ENCODE measurements at places on chromosomes 5 and 9. TPM values are rescaled to one million over a fixed set of nuclear protein-coding genes. Genes with fewer than 3 reads are reported as not detected.

Gene INSL4
- not detected for total RNA-seq

Gene SLC34A1
- not detected for total RNA-seq

Gene ETF1
- 99.9 TPM for total RNA-seq

Gene TRIM7
- 42.1 TPM for total RNA-seq

DNA sequence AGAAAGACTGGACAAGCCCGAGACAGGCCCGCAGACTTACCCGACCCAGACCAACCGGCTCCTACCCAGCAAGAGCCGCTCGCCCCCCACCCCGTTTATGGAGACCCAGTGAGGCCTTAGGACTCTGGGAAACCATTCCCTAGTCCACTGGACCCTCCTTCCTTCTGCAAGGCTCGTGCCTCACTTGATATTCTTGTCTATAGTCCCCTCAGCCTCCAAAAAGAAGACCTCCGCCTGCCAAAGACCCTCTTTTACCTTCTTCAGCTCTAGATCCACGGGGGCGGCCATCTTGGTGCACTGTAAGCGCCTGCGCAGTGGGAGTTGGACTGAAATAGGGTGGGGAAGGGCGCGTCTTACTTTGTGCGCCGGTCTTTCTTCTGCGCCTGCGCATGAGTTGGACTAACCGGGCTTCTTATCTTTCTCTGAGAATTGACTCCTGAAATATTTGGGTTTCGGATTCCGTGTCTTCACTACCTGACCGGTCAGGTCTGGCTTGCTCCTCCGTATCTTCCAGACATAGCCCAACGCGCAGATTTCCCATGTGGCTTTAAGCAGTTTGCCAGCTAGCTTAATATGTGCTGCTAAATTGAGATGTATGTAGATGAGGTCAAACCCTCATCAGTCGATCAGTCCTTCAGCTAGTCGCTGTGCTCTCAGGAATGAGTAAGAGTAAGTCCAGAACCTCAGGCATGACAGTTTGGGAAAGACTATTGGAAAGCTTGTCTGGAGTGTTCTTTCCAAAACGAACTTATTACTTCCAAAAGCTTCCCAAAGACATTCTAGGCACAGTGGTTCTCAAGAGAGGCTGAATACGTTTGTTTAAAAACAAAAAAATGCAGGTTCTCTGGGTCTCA lies at the start of gene PFDN1:
Gene PFDN1, minus strand, starts transcription at position 316 of the 854 bp plus-strand sequence. Its CDS starts 28 bp downstream, at position 288.
- H3K27me3 ChIP-seq: no peaks in the 10 kb centered on the region
- H3K27ac ChIP-seq: peak within 1 kb of the TSS; percentile 90
- peaks cover 30% of the 10 kb centered on the region for H3K4me1 ChIP-seq
- peak within 1 kb of the TSS; percentile 93 for H3K4me3 ChIP-seq
- H3K36me3 ChIP-seq: no peaks in the 10 kb centered on the region

GRCh38 chr5:156456857-156457256 lies 129.9 kb downstream of the SGCD start:
- no peak for DNase-seq
- no peak overlapping the region for H3K4me3 ChIP-seq
- no peaks in the 10 kb centered on the region for H3K4me1 ChIP-seq
- no peak overlapping the region for H3K27ac ChIP-seq
- H3K36me3 ChIP-seq: no peaks in the 10 kb centered on the region

GRCh38 chr5:157259699-157260098 lies 6.2 kb upstream of the CYFIP2 start:
- no peaks in the 10 kb centered on the region for H3K27me3 ChIP-seq
- no peak overlapping the region for H3K4me3 ChIP-seq
- no peaks in the 10 kb centered on the region for H3K4me1 ChIP-seq
- H3K27ac ChIP-seq: no peak overlapping the region
- no peak for DNase-seq

DNA sequence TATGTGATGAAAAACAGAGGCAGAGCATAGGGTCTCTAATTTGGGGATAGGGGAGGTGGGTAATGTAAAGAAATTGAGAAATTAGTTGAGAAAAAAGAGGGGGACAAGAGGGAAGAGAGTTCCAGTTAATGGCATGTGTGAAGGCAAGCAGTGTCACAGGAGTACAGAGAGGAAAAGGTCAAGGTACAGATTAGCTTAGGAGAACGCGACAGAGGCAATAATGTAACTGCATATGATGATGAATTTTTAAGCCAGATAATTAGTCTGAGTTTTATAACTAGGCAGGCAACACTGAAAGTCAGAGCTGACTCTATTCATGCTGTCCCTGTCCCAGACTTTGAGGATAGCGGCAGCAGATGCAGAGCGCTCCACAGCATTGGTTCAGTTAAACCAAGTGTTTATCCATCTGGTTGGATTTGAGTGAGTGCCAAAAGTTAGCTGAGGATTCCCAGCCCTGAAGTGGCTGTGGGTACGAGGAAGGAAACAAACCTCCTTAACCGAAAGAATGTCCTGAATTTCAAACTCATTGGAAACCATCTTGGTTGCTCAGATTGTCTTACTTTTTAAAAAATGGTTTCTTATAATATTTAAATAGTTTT lies 315.2 kb downstream of the ARHGAP26 start:
- H3K36me3 ChIP-seq: no peaks in the 10 kb centered on the region
- H3K4me1 ChIP-seq: peaks cover 20% of the 10 kb centered on the region
- DNase-seq: no peak
- H3K27me3 ChIP-seq: no peaks in the 10 kb centered on the region

GRCh38 chr9:17138503-17138902 lies 3.7 kb downstream of the CNTLN start:
- no peak overlapping the region for H3K27ac ChIP-seq
- H3K4me3 ChIP-seq: no peak overlapping the region
- no peak for DNase-seq
- H3K36me3 ChIP-seq: no peaks in the 10 kb centered on the region
- no peaks in the 10 kb centered on the region for H3K27me3 ChIP-seq

DNA sequence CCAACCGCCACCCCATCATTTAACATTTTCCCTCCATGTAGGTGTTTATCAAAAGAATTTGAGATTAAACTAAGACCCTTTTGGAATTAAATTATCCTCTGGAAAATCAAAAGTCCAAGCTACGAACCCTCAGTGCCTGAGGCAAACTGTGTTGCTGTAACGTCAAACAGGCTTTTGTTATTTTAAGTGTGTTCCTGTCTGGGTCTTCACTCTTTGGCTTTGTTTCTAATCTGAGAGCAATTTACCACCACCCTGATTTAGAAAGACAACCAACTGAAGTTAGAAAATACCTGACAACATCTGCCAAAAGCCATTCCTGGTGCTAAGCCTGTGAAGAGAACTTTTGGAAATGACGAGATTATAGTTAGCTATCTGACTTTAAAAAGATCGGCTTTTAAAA lies 199.9 kb downstream of the DIRAS2 start:
- no peak for DNase-seq
- H3K27me3 ChIP-seq: no peaks in the 10 kb centered on the region
- no peaks in the 10 kb centered on the region for H3K36me3 ChIP-seq
- no peak overlapping the region for H3K27ac ChIP-seq

DNA sequence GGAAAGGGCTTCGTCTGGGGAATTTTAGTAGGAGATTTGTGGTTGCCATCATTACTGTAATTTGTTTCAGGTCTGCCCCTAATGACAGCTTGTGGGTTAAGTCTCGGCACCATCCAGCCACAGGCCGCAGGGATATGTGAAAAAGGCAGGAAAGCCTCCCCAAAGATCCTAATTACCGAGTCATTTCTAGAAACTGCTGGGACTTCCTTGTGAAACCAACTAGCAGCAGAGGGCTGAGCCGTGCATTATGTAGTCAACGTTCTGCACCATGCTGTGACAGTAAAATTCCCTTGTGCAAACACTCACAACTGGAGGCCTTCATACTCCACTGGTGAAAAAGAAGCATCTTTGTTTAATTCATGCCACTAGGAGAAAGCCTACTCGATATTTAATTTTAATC lies 230.3 kb downstream of the MPDZ start:
- no peak overlapping the region for H3K27ac ChIP-seq
- H3K36me3 ChIP-seq: no peaks in the 10 kb centered on the region
- no peaks in the 10 kb centered on the region for H3K4me1 ChIP-seq
- no peaks in the 10 kb centered on the region for H3K27me3 ChIP-seq
- DNase-seq: no peak

Data from gastrocnemius medialis (tissue), 4 donors.